Stimulated activated CD8-positive, alpha-beta memory T cell treated with anti-CD3 and anti-CD28 coated beads, Interleukin-12 subunit alpha, Interleukin-12 subunit beta, amount 100 ng/mL, for 4 hours (primary cell): ENCODE measurements at places on chromosomes 12 and 14.

DNA sequence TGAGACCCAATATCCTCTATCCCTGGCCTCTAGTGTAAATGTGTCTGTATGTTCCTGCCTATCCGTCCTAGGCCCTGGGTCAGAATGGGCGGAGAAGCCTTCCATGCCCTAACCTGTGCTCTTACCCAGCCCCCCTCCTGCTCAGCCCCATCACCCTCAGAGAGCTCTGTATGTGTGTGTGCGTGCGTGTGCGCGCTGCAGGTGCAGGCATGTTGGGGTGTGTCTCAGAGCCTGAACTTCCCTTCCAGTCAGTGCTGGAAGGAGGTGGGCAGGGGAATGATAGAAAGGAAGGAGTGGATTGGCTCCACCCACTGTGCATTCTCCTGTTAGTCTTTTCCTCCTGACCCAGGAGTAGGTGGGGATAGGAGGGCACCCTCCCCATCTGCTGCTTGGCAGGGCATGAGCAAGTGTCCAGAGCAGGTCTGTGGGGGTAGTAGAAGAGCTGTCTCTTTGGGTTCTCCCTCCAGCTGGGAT is 7.2 kb downstream of the NAB2 start:
- no peak for DNase-seq

DNA sequence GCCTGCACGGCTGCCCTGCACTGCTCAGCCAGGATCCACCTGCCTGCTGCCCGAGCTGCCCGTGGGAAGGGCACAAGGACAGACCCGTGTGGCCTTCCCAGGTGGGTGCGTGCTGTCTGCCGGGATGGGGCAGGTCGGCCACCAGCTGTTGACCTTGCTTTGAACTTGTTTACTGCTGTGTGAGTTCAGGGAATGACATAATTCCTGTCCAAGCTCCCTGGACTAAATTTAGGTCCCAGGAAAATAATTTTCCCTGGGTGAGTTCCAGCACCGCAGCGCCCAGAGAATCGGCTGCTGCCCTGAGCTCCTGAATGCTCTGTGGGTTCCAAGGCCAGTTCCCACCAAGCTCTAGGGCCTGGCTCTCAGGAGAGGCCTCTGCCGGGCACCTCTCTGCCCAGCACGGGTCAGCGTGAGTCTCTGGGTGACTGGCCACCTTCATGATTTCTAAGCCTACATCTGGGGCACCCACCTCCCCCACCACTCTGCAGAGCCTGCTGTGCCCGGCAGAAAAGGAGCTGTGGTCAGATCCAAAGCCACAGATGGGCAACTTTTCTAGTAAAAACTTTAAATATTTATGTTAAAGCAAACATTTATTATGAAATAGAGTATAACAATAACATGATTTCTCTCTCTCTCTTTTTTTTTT is 27.2 kb upstream of the MLXIP start:
- DNase-seq, result no peak

GRCh38 chr12:3200032-3200617 is 122.9 kb downstream of the TSPAN9 start:
- DNase-seq, result no peak

DNA sequence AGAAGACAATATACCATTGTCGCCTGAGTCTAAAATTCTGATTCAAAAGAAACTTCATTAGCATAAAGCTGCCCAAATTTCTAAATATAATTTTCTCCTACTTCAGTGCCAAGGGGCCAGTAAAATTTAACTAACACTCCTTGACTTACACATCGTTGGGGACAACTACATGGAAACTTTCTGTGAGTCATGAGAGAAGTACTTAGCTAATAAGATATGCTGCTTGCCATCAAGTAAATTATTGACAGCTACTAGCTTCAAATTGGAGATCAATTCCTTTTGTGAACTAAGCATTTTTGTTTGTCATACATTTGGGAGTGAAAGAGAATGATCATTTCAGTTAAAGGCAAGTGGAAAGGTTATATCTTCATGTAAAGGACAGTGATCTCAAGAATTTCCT is 373.3 kb downstream of the MDGA2 start:
- DNase-seq, result no peak

DNA sequence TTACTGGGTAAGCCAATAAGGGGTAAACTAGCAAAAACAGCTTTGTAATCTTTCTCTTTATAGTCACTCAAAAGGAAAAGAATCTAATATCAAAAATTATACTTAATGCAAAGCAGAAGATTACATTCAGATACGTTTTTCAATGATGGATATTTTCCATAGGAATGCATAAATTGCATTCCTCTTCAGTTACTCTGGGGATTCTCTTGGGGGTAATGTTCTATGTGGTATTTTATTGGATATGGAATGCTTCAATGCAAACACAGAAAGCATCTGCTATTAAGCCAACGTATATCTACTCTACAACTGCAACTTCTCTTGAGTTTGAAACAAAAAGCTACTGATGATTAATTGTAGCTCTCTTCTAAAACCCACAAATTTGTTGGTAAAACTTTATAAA is 106.0 kb downstream of the SLC41A2 start:
- DNase-seq, result no peak

DNA sequence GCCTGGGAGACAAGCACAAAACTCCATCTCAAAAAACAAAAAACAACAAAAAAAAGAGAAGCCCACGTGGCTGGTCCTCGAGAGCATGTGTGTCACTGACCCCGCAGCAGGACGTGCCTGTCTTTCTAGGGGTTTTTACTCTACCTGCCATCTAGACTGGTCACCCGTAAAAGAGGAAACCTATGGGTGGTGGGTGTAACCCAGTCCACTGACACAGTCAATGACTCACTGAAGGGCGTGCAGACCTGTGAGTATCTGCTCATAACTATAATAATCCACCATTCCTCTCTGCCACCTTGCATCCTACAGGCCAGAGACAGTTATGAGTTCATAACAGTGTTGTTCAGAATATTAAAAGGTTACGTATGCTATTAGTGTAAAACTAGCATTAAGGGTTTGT is 4.6 kb downstream of the GOLGA3 start:
- no peak for DNase-seq

DNA sequence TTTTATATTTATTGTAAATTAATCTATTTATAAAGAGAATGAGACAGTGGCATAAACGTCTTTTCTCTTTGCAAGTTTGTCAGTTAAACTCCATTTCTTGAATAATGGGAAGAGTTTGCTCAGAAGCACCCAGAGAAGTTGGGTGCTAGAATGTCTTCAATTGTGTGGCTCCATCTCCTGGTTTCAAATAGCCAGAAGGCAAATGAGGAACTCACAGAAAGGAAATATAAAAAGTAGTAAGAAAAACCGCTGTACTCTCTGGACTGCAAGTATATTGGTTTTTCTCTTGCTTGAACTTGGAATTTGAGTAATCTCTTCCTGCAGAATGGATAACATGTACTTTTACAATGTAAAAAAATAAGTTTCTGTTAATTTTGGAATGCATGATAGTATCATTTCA is 217.5 kb downstream of the DPY19L2 start:
- DNase-seq, result no peak

- no peak for DNase-seq
Observed at GRCh38 chr14:71203306-71203705, 296.0 kb downstream of the PCNX1 start.

GRCh38 chr12:10068644-10069043 is 30.1 kb downstream of the CLEC1A start:
- DNase-seq, result no peak

DNA sequence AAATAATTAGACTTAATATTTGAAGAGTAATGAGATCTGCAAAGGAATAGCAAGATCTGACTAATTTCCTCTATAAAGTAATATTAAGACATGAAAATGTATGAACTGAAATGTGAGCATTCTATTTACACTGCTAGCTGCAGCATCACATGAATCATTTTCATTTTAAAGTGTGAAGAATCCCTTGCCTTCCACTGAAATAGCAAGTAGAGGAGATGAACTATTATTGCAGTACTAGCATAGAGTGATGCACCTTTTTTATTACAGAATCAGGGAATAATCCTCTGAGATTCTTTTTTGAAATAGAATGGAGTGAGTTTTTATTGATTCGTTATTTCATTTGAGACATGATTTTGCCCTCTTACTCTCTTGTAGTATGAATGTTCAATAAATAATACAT is 281.9 kb upstream of the NAV3 start:
- DNase-seq, result no peak

GRCh38 chr14:103026988-103027387 is 30.4 kb downstream of the CDC42BPB start:
- no peak for DNase-seq

GRCh38 chr12:122917507-122918121 is 21.7 kb upstream of the VPS37B start:
- no peak for DNase-seq

DNA sequence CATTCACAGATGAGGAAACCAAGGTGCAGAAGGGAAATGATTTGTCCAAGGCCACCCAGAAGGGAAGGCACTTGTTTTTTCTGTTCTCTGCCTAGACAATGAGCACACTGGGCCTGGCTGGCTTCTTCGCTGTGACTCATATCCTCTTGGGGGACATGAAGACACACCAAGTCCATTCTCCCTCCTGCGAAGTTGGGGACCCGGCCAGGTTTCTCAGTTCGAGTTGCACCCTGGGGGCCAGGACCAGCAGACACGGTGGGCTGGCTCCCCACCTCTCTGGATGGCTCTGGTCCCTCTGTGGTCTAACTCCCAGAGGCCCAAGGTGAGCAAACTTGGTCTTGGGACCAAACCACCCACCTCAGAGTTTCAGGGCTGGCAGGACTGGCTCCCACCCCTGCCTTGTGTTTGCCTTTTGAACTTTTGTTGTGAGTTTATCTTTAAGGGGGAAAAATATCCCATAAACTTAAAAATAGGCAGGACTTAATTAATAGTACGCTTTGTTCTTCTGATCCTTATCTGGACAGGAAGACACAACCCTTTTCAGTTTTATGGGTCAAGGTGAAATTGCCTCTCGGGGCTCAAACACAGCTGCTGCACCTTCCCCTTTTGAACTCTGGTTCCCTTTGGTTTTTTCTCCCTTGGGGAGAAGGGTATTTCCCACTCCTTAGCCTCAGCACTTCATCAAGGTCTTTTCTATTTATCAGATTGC is 9.0 kb upstream of the MLEC start:
- DNase-seq, result no peak

DNA sequence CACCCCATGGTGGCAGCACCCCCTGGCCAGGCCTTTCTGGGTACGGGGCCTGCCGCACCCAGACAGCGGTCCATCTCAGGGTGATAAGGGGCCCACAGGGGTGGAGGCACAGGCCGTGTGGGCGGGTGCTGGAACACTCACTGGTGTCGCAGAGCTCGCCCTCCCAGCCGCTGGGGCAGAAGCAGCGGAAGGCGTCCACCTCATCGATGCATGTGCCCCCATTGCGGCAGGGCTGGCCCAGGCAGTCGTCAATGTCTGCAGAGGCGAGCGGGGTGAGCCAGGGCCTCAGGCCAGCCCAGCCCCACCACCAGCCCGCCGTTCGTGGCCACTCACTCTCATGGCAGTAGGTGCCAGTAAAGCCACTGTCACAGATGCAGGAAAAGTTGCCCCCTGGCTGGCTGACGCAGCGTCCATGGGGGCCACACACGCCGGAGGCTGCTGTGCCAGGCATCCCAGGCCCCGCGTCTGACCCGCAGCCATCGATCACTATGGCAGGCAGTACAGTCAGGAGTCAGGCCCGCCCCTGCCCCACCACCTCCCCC is 19.9 kb downstream of the JAG2 start:
- no peak for DNase-seq

GRCh38 chr12:89225808-89226411 is 126.4 kb downstream of the DUSP6 start:
- DNase-seq, result no peak

DNA sequence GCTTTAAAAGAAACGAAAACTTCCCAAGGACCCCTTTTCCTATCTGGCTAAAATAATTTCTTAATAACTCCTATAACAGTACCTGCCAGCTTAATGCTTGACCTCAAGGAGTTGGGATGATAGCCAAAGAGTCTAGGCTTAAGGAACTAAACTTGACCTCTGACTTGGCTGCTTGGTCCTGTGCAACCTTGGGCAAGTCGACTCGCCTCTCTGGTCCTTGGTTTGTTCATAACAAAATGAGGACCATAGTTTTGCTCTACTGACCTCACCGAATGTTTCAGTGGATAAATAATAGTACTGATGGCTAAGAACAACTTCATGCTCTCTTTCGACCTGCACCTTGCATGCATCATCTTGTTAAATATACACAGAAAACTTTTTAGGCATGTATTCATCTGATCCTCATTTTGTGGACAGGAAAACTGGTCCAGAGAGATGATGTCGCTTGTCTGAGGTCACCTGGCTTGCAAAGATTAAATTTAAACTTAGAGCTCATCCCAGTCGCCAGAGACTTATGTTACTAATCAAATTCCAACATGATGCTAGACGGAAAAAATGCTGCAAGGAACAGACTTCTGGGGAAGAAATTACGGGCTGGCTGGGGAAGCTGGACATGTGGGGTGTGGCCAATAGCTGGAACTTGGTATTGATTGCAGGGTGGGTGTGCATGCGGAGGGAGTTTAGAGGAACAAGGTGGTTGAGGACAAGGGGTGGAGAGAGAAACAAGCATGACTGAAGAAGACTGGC is 38.0 kb upstream of the WSCD2 start:
- no peak for DNase-seq

GRCh38 chr12:57817261-57817989 is 1.1 kb downstream of the AVIL start:
- no peak for DNase-seq

- DNase-seq, result no peak
Observed at GRCh38 chr14:80576401-80576800, 365.1 kb upstream of the DIO2 start.

DNA sequence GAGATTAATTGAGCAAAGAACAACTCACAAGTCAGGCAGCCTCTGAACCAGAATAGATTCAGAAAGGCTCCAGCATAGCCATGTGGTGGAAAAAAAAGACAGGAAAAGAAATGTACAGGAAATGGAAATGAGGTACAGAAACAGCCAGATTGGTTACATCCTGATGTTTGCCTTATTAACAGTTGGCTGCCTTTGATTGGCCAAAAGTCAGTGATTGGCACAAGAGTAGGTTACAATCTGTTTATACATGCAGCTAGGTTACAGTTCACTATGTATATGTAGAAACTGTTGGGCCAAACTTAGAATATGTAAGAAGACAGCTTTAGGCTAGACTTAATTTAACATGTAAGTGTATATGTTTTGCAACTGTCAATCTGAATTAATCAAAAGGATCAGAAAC is 118.9 kb downstream of the UNC79 start:
- DNase-seq, result no peak

DNA sequence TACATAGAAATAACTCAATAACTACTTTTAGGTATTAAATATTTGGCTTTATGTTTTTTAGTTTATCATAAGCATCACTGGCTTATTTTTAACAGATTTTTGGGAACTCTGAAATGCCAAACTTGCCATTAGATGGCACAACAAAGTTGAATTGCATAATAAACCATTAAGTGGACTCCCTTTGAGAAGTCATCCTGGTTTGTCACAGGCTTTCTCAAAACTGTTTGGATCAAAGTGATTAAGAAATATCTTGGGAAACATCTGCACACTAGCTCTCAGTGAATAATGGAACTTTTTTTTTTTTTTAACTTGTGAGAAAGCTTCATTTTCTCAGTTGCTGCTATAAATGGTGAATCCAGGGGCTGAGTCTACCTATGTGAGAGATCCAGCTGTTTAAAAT is 4.3 kb downstream of the SLC16A7 start:
- DNase-seq, result no peak

GRCh38 chr12:48758186-48758585 is 30.7 kb downstream of the ADCY6 start:
- no peak for DNase-seq
